Thoracic aorta (tissue), 2 donors: ENCODE measurements at places on chromosomes 11 and 22.

GRCh38 chr11:73243093-73243485, 25.0 kb downstream of the P2RY2 start:
- DNase-seq: no peak

DNA sequence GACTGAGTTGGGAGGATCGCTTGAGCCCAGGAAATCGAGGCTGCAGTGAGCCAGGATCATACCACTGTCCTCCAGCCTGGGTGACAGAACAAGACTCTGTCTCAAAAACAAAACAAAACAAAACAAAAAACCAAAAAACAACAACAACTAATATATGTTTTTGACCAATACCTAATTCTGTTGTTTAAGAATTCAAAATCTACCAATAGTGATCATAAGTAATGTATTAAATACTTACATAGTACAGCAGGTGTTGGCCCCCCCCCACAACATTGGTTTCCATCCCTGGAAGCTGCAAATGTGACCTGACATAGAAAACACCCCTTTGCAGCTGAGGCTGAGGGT, 74.7 kb downstream of the KCNQ1 start:
- DNase-seq: no peak

DNA sequence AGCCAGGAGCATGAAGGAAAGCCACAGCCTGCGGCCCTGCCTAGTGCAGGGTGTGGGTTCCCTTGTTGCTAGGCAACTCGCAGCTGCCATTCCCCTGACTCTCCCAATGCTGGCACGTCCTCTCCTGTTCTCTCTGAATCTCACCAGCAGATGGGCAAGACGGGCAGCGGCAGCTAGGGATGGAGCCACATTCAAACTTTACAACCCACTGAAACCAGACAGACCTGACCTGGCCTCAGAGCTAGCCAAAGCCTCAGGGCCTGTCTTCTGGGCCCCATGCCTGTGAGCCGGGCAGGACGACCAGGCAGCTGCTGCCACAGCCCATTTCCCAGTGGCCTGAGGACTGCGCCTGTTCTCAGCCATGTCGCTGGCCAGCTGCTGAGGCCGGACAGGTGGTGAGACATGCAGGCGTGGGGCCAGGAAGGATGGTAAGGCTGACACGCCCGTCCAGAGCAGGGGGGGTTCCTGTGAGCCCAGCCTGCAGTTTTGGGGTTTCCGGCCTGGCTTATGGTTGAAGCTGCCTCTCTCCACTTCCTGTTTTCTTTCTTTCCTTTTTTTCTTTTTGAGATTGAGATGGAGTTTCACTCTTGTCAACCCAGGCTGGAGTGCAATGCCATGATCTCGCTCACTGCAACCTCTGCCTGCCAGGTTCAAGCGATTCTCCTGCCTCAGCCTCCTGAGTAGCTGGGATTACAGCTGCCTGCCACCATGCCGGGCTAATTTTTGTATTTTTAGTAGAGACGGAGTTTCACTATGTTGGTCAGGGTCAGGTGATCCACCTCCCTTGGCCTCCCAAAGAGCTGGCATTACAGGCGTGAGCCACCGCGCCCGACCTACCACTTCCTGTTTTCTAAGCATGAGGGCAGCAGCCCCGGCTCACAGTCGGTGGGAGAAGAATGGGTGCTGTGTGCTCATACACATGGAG, 4.1 kb downstream of the SUN2 start:
- no peak for DNase-seq

GRCh38 chr11:26983645-26984044, 10.3 kb upstream of the FIBIN start:
- no peak for DNase-seq

GRCh38 chr22:41898645-41899044, 16.2 kb downstream of the SHISA8 start:
- DNase-seq: no peak

DNA sequence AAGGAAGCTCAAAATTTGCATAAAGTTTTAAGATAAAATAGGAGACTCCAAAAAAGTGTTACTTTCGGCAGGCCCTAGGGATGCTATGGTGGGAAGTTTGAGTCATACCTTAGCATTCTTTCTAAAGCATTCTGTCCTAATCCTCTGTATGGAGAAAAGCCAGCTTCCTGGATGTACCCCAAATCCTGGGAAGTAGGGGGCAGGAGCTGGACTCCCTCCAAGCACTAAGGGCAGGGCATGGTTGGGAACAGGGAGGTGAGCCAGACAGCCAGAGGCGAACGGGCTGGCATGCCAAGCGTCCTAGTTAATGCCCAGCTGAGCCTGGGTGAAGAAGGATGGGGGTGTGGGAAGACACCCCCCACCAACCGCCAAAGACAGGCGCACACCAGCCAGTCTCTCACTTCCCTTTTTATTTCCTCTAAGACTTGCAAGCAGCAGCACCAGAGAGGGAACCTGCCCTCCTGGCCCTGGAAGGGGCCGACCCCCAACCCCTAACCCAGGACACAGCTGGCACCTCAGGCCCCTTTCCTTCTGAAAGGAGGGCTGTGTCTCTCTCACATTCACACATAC, 23.9 kb downstream of the RTN4RL2 start:
- no peak for DNase-seq
